ENCODE measurements at places on chromosomes 11 and 22.

DNA sequence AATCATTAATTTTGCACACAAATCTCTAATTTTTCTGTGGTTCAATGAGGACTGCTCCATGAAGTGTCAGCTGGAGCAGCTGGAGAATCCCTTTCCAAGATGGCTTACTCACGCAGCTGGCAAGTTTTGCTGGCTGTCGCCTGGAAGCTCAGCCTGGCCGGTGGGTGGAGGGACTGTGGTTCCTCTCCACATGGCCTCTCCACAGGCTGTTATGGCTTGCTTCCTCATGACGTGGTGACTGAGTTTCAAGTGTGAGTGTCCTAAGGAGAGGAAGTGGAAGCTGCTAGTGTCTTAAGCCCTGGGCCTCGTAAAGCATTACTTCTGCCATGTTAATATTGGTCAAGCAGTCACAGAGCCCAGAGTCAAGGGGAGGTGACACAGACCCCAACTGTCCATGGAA lies 14.0 kb upstream of the NRIP3 start:
- no peak for DNase-seq

GRCh38 chr11:76752321-76753143 lies 30.6 kb upstream of the TSKU start:
- DNase-seq, result no peak

- no peak for DNase-seq
Measured at GRCh38 chr11:109308551-109308950, 113.4 kb upstream of the C11orf87 start.

DNA sequence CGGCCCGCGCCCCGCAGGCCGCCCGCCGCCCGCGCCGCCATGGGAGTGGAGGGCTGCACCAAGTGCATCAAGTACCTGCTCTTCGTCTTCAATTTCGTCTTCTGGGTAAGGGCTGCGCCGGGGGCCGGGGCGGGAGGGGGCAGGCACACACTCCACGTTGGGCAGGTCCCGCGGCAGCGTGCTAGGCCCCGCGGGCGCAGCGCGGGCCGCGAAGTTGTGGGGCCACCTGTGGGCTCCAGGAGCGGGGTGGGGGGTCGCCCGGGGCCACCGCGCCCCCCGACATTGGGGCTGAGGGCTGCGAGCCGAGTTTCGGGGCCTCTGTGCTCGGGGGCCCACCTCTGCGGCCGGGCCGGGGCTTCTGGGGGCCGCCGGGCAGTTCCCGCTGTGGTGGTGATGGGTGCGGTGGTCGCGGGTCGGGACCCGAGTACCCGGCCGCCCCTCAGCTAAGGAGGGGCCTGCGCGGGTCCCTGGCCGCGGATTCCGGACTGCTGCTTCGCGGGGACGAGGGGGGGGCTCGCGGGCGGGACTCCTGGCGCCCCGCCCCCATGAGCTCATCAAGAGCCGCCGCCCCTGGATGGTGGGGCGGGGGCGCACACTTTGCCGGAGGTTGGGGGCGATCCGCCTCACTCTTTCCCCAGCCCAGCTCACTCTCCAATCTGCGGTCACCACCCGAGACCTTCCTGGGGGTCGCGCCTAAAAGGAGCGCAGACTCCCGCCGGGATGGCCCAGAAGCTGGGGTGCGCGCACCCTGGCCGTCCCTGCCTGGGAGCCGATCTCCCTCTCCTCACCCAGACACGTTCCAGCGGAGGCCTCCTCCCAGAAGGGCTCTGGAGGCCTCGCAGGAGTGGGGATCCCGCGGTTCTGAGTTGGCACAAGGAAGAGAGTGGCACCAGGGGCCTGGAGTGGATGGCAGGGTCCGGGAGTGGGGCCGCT lies 667 bp downstream of the CD81 start:
- DNase-seq, result peak; percentile 61

- DNase-seq, result peak; percentile 69
Measured at GRCh38 chr11:64745521-64746328, 1.8 kb upstream of the RASGRP2 start.

- no peak for DNase-seq
Measured at GRCh38 chr11:111550258-111550657, 9.7 kb downstream of the LAYN start.

- DNase-seq, result no peak
Measured at GRCh38 chr11:119782739-119783072, 53.7 kb upstream of the NECTIN1 start.

GRCh38 chr11:70470127-70470526 lies 71.8 kb downstream of the CTTN start:
- no peak for DNase-seq

DNA sequence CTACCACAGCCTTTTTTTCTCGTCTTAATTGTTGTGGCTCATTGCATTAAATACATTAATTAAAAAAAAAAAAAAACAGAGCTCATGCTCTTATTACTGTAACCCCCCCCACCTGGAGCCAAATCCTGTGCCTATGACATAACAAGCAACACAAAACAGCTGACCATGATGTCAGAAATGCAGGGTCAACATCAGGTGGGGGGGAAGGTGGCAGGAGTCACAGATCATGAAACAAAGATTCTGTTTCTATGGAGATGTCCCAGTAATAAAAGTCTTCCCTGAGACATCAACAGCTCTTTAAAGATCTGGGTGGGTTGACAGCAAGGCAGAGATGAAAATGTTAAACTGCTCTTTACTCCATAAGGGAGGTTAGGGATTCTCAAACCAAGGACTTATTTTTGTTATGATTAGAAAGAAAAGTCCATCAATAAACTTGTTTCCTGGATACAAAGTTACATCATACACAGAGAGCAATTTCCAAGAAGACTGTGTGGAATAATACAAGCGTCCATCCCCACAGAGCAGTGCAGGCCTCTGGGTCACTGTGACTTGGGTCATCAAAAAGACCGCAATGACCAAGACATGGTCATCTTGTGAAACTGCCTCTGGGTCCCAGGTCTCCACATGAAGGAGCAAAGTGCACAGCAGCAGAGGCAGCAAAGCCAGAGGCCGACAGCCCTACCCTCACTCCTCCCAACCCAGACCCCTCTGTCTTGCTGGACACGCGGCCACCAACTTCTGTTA lies 42.7 kb upstream of the CYP2D6 start:
- no peak for DNase-seq

- no peak for DNase-seq
Measured at GRCh38 chr11:96156379-96156722, 186.6 kb downstream of the MAML2 start.

DNA sequence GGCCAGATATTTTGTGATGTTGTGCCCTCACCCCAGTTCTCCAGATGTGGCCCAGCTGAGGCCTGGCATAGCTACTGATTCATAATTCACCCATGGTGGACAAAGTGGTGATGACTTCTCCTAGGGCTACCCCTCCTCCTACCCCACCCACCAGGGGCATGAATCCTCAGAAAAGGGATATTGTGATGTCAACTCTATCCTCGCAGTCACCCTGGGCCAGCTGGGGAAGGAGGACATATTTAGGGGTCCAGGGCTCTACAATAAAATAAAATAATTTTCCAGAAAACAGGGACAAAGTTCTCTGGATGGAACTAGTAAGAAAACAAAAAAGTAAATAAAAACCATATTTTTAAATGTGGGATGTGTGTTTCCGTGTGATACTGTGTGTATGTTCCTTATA lies at the start of gene UBQLNL:
Gene UBQLNL (minus strand): TSS at position 101 of the 400 bp plus-strand sequence. CDS start 258 bp downstream, outside the sequence.
- no peak for DNase-seq

DNA sequence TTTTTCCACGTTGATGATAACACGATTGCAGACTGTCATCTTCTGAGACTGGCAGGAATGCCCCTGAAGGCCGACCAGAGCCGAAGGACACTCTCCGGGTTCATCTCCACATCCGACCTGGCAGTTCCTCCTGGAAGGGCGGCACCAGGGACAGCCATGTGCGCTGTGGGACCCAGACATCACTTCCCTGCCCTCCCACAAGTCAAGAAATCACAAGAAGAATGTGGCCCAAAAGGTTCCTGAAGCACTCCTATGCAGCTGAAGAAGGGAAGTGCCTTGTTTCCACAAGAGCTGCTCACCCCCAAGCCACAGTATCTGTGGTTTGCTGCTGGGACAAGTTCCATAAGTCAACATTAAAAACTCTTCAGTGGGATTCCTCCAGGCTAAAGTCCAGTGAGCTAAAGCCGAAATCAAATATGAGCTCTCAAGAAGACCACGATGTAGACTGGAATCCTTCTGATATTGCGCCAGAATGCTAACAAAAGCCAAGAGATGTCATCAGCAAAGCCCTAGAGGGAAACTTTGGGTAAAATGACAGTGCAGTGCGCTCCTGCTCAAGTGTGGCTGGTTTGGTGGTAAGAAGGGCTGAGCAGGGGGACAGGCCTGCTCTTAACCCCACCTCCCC lies 21.2 kb downstream of the PACSIN2 start:
- DNase-seq, result no peak

GRCh38 chr11:16365581-16366228 lies 9.4 kb upstream of the SOX6 start:
- no peak for DNase-seq

- no peak for DNase-seq
Measured at GRCh38 chr11:62344210-62344609, 7.0 kb downstream of the ASRGL1 start.

DNA sequence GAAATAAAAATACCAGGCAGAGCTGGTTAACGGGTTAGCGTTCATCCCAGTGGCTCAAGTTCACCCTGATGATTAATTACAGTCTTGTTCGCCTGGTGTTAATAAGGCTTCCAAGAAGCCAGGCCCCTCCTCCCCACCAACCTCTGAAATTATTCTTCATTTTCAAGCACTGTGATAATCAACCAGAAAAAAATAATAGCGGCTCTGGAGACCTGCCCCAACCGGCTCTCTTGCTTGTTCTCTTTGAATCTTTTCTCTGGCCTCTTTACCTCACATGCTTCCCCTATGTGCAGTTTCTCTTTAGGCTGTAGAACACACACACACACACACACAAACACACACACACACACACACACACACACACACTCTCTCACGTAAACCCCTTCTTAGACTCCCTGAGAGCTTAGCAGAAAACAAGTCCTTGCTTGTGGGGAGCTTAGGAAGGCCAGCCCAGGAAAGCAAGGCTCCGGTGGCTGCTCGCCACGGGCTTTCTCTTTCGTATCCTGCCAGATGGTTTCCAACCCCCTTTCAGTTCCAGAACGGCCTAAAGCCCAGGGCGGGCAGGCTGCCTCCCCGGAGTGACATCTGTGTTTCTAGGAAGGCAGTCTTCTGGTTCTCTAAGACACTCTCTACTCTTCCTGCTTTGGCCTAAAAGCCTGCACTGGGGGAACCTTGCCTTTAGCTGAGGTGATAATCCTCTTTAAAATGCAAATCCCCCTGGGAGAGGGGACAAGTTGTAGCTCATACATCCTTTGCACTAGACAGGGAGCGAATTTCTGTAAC lies 106.4 kb upstream of the SESN3 start:
- no peak for DNase-seq

DNA sequence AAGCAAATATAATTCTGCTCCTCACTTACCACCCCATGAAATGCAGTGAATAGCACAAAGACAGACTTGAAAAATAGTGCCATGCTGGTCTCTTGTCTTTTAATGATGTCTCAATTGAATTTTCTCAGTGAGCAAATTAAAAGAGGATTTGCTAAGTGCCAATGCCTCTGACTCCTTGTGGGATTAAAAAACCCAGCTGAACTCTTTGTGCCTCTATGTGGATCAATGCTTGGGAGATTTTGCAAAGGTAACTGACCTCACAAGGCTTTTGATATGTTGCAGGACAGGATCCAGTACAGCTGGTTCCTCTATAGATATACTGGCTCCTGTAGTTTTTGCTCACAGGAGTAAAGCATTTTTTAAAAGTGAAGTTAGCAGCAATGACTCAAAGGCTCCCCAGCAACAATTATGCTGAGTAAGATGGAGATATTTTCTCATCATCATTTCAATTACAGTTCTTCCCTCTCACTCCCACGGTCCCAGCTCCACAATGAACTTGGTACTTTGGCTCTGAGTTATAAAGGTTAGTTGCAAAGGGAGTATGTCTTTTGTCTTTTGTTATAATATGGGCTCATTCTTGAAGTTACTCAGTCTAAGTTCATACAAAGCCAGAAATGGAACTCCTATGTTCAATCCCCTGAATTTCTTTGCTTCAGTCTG lies 471.5 kb downstream of the LRRC4C start:
- DNase-seq, result no peak

GRCh38 chr11:103798026-103798425 lies 238.4 kb upstream of the DDI1 start:
- no peak for DNase-seq

GRCh38 chr11:22920939-22921565 lies 60.8 kb upstream of the CCDC179 start:
- DNase-seq, result no peak

DNA sequence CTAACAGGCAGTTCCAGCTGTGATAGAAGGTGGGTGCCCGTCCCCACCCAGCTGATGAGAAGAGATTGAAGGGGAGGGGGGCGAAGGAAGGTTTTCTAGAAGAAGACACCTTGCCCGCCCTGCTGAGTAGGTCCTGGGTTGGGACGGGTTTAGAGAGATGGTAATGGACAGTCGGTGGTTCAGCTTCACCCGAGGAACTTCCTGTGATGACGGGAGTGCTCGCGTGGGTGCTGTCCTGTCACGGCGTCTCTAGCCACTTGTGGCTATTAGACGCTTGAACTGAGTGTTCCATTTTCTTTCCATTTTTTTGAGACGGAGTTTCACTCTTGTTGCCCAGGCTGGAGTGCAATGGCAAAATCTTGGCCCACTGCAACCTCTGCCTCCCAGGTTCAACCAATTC lies 27.6 kb upstream of the MGAT3 start:
- DNase-seq, result no peak

DNA sequence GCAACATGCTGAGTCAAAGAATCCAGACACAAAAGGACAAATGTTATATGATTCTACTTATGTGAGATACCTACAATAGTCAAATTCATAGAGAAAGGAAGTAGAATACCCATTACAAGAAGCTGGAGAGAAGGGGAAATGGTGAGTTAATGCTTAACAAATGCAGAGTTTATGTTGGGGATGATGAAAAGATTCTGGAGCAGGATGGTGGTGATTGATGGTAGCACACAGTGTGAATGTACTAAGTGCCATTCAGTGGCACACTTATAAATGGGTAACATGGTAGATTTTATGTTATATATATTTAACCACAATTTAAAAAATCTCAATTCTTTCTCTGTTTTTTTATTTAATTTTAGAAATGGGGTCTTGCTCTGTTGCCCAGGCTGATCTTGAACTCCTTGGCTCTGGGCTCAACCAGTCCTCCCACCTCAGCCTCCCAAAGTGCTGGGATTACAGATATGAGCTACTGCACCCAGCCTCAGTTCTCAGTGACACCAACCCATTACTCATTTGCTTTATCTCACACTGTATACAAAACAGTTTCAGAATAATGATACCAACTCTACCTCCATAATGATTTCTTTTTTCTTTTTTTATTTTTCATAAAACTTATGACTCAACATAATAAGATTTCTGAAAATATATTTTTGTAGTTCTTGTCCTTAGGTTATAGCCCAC lies 9.6 kb upstream of the RELA start:
- DNase-seq, result no peak
